ENCODE measurements at places on chromosomes 4 and X.

DNA sequence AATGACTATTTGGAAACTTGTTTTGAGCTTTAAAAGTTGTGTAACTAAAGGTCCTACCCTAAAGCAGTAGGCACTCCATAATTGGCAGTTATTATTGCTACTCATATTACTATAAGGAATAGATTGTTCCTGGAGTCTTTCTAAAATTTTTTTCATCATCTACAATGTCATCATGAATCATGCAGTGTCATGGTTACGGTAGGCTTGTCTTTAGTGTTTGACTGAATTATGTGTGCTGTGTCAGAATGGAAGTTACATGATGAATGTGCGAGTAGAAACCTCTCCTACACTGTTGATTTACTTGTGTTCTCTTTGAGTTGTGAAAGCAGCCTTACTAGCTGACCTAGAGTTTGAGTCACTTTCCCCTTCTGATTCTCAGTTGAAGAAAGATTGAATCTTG lies 1099.9 kb downstream of the RAPGEF2 start:
- peak; percentile 6 for DNase-seq

DNA sequence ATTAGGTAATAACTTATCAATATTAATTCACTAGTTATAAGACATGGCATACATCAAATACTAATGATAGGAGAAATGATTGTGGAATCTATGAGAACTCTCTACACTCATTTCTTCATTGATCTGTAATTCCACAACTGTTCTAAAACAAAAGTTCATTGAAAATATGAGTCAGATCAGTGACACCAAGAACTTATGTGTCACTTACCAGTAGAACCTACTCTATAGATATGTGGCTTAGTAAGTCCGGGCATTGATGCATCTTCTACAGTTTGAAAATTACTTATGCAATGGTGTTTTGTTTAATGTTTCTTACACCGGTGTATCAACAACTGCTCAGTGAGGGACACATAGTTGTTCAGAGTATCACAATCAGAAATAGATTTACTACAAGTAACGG lies 520.3 kb downstream of the ARAP2 start:
- no peak for DNase-seq

DNA sequence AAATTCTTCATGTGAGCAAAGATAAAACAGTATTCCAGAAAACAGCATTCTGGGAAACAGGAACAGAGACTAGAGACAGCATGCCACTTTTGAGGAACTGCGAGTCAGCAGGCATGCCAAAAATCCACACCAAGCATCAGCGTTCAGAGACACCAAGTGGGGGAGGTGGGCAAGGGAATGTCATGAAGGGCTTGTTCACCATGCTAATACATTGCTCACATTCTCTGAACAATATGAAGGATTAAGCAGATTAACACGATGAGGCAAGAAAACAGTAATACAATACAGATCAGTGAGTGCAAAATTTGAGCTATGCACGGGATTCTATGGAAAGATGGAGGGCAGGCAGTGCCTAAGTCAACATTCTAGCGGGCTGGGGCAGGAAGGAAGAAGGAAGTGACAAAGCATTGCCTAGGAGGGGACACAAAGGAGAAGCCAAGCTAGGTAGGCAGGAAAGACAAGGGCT lies 278.3 kb downstream of the FBXW7 start:
- peak; percentile 19 for DNase-seq

DNA sequence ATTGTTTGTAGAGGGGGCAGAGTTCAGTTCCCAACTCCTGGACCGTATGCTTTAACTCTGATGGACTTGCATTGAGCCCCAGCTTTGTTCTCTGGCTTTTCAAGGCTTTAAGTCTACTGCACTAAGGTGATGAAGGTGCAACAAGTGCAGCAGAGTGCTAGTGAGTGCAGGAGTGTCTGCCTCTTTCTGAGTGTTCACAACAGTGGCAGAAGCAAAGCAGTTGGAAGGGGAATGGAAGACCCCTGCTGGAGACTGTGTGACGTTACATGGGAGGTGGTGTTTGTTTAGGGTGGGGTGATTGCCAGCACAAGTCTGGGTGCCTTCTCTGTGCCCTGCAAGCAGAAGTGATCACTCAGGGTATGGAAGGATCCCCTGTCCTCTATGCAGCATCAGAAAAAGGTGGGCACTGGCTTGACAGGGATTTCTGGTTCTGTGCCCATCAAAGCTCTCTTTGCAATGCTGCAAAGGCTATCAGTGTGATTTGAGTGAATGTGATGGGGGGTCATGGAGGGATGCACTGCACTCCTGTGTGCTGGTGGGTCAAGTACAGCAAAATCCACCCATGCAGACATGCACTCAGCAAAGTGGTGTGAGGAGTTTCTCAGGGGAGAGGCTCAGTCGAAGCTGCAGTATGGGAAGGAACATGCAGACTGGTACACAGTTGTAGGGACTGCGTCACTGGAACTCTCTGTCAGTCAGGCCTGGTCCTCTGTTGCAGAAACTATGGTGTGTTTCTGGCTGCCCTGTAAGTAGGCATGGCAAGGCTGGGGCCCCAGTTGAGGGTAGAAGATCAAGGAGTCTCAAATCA lies 70.9 kb upstream of the UGT2B7 start:
- DNase-seq: peak; percentile 12

- DNase-seq: no peak
These were observed 270.6 kb downstream of the BANK1 start for GRCh38 chr4:102061133-102061532.

- DNase-seq: peak; percentile 83
These were observed 54.2 kb downstream of the PLAC1 start for GRCh38 chrX:134603806-134604700.

GRCh38 chr4:87147116-87147515 lies 73.3 kb downstream of the KLHL8 start:
- DNase-seq: no peak

GRCh38 chr4:53688186-53688790 lies 97.0 kb upstream of the LNX1 start:
- DNase-seq: peak; percentile 100

GRCh38 chrX:107978707-107979307 lies 3.4 kb downstream of the TEX13B start:
- peak; percentile 61 for DNase-seq

DNA sequence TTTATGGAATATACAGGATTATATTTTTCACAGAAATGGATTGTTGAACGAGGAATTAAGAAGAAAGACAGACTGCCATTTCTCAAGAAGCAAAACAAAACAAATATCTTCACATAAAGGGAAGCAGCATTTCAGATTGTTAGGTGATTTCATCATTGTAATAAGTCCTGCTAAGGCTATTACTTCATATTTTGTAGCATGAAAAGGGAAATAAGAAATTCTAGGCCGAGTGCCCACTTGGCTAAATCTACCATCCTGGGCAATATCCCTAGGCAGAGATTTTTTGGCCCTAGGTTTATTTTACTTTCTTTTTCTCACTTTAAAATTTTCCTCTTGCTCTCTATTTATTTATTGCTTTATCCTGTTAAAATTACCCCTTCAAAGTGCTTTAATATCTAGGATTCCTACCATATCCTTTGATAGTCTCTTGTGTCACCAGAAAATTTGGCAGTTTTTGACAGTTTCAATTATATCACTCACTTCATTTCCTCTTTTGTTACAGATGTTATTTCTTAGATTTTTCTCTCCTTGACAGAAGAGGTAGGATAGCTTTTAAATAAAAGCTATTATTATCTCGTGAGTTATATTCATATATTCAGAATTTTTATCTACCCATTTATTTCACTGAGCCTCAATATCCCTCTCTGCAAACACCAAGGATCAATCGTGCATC lies 142.3 kb downstream of the PDGFC start:
- DNase-seq: peak; percentile 68

DNA sequence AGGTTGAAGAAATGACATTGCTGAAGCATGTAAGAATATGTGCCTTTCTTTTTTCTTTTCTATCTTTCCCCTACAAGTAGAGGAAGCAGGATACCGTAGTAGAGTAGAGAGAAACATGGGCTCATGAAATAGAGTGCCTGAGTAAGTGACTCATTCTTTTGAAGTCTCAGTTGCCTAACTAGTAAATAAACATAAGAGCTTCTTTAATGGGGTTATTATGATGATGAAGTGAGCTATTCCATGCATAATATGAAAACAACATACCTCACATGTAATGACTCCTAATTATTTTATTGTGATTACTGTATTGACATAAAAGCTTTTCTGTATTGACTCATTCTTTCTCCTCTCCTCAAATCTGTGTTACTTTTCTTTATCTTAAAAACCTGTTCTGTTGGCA lies 1538.2 kb downstream of the TECRL start:
- DNase-seq: no peak

DNA sequence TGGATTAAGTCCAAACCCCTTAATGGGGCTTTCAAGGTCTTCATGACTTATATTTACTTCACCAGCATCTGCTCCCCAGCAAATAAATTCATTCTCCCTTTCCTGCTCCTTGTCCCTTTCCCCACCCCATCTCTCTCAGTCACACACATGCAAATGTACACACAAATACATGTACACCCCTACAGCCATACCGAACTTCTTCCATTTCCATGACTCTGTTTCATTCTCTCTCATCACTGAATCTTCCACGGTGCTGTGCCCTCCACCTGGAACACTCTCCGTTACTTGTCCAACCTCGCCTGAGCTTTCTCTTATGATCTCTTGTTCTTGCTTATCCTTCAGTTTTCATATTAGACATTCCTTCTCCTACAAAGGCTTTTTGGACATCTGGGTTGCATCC lies 22.0 kb upstream of the RPA4 start:
- no peak for DNase-seq

GRCh38 chrX:9578083-9578779 lies 113.4 kb downstream of the TBL1X start:
- no peak for DNase-seq

- DNase-seq: peak; percentile 5
These were observed 166.5 kb upstream of the PCDH7 start for GRCh38 chr4:30553706-30554105.

GRCh38 chrX:77415882-77416281 lies 31.3 kb upstream of the FGF16 start:
- no peak for DNase-seq

DNA sequence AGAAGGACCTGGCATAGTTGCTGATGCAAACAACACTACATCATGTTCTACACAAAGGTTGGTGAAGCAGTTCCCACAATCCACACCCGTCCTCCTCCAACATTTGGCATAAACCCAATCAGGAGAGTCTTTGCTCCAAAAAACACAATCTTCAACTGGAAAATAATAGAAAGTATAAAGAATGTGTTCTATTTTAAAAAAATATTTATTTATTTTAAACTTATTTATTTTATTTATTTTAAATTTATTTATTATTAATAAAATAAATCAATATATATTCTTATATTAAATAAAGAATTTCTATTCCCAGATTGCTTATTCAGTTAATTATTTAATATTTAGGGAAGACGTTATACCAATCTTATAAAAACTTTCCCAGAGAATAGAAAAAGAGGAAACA lies 1753.7 kb upstream of the AGA start:
- DNase-seq: no peak

DNA sequence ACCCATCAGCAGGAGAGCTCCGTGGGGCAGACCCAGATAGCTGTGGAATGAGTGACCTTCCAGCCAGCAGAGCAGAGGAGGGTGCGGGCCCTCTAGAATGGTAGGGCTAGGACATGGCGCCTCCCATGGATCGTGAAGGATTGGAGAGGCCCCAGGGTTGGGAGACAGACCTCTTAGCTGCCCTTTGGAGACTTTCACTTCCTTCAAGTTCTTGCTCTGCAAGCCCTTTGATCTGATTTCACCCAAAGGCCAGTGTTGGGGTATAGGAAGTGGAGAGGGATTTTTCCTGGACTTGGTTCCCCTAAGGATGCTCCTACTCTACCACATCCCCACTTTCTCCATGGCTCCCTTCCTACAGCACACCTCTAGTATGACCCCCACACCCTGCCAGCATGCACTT lies 3.0 kb downstream of the SASH3 start:
- DNase-seq: no peak

GRCh38 chrX:153719701-153720100 lies 4.5 kb downstream of the BCAP31 start:
- DNase-seq: no peak

DNA sequence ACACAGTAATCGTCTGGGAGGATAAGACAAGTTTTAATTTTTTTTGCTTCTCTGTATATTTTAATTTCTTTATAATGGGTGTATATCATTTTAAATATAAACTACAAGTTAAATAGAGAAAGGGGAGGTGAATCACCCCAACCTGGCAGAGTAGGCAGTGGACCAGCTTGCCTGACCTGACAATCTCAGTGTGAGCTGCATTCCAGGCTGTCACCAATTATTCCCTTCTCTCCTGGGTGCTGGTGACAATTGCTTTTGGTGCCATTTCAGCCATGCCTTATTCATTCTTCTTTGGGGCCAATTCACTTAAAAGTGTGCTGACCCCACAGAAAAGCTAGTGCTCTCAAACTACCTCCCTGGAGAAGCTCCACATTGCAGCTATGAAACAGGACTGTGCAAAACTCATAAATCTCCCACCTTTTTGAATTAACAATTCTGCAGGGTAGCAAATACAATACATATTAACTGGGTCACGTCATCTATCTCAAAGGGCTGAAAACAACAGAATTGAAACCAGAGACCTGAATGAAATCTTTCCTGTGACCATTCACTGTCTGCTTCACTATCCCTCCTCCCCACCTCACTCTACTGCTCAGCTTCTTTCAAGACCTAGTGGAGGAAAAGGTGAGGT lies 359.0 kb downstream of the HS3ST1 start:
- DNase-seq: no peak

DNA sequence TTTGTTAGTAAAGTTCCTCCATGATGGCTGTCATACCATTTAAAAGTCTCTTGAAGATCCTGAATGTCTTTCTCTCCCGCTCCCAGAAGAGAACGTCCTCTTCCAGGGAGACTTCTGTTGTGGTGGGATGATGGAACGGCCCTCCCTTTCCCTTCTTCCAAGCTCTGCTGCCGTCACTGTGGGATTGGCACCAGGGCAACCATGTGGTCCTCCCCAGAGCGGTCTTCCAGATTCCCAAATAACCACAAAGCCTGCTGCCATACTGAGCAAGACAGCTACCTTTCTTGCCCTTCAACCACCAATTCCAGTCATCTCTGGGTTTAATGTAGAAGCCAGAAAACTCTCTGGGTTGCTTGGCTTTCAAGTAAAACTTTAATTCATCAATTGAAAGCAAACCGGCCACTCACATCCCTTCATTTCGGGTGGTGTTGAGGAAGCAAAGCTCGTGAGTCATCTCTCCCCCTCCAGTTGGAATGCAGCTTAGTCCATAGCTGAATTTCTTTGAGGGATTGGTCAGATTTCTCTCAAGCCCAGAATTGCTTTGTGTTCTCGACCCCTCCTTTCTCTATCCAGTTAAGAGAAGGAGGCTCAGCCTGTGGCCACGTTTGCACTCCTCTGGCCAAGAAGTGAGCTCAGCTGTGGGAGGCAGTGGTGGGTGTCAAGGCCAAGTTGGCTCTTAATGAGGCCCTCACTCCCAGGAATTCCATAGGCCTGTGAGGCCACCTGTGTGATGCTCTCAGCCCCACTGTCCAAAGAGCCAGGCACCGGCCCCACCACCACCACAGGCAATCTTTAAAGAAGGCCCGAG lies 36.9 kb downstream of the FHDC1 start:
- peak; percentile 85 for DNase-seq
